ENCODE measurements at places on chromosomes 5 and 9. TPM values are rescaled to one million over a fixed set of nuclear protein-coding genes. Genes with fewer than 3 reads are reported as not detected.
A peak's percentile ranks its signal among the peaks of the same experiment; 100 is the strongest.

Gene RELL2
- total RNA-seq: 0.45 TPM

DNA sequence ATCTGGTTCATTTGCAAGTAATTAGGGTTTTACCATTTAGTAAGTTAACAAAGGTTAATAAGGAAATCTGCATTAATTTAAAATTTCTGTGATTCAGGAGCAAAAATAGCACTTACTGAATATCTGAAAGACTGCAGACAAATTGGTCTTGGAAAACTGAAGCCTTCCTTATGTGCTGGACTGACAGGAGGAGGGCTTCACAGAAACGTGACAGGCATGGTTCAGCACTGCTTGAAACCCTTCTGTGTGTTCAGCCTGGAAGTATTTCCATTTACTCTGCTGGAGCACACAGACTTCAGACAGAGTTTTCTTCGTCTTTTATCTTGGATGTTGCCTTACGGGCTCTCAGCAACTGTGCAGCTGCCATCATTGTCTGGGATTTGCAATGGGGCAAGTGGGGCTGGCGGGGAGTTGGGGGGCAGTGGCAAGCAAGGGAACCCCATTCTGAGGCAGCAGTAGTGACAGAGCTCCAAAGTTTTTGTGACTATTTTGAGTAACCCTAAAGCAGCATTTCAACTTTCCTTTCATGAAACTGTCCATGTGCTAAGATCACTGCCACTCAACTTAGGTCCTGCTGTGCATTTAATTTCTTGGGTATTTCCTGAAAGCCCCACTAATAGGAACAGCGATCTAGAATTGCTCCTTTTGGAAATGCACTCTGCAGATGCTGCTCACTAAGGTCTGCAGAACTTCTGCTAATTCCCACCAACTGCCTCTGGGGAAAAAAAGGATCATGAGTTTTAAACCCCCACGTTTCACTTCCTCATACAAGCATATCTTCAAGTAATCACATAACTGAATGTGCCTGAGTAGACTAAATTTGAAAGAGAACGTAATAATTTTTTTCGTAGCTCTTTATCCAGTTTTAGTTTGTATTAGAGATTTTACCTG is 56.6 kb downstream of the KCNN2 start:
- peak; percentile 16 for DNase-seq

Gene SEMA4D
- total RNA-seq: 13.9 TPM

- no peak for DNase-seq
Measured at GRCh38 chr5:51977014-51977413, 593.8 kb downstream of the ISL1 start.

DNA sequence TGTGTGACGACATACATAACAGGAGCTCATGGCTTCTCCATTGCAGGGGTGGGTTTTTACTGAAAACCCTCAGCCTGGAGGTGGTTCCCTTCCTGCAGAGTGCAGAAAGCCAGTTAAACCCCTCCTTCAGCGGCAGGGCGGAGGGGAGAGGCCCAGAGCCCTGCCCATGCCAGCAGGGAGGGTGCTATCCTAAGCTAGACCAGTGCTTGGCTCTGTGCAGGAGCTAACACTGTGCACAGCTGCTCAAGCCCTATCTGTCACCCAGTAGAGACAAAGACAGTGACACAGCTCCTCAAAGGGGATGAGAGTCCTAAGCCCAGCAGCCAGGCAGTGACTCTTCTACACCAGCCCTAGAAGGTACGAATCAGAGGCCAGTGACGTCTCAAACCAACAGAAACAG is 70.0 kb upstream of the ZSWIM6 start:
- no peak for DNase-seq

DNA sequence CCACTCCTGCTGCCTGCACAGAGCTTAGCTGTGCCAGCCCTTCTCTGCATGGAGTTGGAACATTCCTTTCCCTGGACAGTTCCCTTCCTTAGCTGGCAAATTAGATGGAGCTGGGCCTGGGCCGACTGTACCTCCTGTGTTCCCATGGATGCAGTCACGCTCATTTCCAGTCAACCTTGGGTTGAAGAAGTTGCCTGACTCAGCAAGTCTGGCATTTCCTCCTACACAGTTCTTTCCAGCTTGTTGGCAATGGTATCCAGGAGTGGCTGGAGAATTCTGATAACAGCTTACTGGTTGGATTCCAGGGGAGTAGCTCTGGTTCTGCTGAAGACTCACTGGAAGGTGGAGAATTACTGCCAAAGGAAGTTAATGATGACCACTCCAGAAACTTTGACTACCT is 9.2 kb upstream of the TAF1L start:
- no peak for DNase-seq

- no peak for DNase-seq
Measured at GRCh38 chr5:163165277-163165676, 272.1 kb upstream of the CCNG1 start.

Gene FOXD4L4
- total RNA-seq: not detected

- DNase-seq: no peak
Measured at GRCh38 chr5:168353216-168353957, 61.9 kb downstream of the WWC1 start.

GRCh38 chr5:116375926-116376325 is 198.7 kb downstream of the SEMA6A start:
- DNase-seq: no peak

Gene ANKRD31
- total RNA-seq: 0.14 TPM

DNA sequence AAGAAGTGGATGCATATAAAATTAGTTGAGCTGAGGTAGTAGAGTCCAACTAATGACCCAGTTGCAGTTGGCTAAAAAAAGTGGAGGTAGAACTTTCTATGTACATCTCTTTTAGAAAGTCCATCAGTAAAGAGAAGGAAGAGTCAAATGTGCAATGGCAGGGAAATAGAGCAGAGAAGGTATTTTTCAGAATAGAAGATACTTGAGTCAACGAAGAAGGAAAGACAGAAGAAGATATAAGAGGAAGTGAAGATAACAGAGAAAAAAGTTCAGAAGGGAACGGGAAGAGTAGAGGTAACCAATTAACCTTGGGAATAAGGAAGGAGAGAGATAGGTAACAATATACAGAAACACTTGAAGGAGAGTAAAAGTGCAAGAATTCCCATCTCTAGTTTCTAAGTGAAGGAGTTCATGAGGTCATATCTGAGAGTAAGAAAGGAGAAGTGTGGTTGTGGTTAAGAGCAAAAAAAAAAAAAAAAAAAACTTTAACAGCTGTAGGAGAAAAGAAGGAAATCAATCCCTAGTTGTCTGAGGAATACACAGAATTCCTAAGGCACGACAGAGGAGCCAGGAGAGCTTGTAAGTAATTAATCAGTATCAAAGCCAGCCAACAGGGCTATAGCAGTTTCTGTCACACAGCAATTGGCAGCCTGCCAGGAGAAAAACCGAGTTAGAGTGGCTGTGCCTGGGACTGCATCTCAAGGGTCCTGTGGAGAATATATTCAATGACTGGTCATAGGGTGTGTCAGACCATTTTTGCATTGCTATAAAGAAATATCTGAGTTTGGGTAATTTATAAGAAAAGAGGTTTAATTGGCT is 61.0 kb downstream of the ARL15 start:
- DNase-seq: peak; percentile 38

Measured in stomach (tissue), 19 donors.